HFF-Myc (cell line): ENCODE measurements at places on chromosomes 4 and X.

DNA sequence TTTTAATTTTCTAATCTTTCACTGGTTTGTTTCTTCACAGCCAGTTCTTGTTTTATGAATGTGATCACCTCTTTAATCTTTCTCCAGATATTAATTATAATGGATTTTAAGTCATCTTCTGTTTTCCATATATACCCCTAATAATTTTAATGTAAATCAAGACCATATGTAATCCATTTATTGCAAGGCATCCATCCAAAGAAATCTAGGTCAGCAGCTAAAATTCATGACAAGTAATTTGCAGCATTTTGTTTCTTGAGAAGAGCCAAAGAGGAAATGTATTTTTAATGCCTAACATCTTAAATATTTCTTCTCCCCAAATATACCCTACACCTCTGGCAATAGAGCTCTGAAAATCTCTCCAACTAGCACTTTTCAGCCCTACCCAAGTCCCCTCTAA, 81.1 kb downstream of the SUPT20HL2 start:
- DNase-seq = no peak

DNA sequence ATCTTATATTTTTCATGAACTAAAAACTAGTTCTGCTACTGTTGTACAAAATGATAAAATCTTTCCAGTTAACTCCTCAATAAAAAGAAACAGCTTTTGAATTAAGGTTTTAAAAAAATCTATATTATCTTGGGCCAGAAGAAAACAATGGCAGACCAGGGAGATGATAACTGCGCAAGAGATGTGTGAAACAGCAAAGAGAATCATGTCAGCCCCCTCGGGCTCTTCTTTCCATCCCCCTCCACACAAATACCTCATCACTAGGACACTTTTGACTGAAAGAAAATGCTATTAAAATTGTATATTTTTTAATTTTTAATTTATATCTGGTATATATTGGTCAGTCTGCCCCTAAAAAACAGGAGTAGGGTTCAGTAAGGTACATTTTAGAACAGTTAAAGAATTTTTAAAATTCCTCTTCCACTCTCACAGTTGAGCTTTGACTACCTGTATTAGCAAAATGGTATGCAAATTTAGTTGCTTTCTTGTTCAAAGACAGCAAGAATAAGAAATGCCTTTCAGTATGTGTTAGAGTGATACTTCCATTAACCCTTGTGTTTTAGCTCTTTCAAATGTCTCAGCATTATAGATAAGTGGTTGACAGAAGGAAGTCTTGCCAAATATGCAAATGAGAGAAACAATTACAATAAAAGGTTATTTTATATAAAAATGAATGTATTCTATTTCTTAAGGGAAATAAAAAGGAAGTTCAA, 36.4 kb upstream of the LCORL start:
- DNase-seq = no peak

- no peak for DNase-seq
Measured at GRCh38 chrX:10819973-10820372, 199.6 kb upstream of the MID1 start.

DNA sequence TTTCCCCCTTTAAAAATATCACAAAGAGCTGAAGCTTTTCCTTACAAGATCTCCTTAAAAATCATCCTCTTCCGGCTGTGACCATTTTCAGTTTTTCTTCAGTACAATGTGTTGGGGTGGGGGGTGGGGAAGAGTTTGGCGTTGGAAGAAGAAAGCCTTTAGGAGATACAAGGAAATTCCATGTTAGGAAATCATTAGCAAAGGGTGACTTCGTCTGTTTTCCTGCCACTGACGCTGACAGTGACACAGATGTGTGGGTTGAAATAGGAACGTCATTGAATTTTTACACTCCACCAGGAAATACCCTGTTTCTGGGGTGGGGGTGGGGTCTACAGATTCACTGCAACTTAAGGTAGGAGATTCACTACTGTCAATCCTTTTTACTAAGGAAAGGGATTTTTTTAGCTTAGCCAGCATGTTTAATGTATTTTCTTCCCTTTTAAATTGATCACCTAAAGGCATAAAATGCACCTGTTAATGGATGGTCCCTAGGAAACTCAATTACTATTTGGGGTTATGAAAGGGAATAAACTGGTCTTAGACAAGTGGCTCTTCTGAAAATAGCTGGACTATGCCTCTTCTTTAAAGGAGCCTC, 3.9 kb downstream of the MAMLD1 start:
- DNase-seq = no peak

- no peak for DNase-seq
Measured at GRCh38 chrX:1185561-1185960, 26.9 kb downstream of the CRLF2 start.

- no peak for DNase-seq
Measured at GRCh38 chr4:116925900-116926457, 159.4 kb downstream of the TRAM1L1 start.

DNA sequence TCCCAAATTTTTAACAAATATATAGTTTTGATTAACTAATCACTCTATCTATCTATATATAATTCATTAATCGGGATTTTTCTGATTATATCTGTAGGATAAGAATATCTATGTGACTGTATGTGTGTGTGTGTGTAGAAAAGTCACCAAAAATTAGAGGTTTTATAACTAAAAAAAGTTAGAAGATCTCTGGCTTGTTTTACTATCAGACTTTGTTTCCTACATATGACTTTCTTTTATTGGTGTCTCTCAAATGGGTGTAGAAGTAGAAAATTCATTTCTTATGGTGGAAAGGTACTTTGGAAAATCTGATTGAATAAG, 26.7 kb upstream of the TMPRSS11D start:
- DNase-seq = no peak

GRCh38 chrX:113522814-113523213, 682.2 kb upstream of the AMOT start:
- DNase-seq = no peak

DNA sequence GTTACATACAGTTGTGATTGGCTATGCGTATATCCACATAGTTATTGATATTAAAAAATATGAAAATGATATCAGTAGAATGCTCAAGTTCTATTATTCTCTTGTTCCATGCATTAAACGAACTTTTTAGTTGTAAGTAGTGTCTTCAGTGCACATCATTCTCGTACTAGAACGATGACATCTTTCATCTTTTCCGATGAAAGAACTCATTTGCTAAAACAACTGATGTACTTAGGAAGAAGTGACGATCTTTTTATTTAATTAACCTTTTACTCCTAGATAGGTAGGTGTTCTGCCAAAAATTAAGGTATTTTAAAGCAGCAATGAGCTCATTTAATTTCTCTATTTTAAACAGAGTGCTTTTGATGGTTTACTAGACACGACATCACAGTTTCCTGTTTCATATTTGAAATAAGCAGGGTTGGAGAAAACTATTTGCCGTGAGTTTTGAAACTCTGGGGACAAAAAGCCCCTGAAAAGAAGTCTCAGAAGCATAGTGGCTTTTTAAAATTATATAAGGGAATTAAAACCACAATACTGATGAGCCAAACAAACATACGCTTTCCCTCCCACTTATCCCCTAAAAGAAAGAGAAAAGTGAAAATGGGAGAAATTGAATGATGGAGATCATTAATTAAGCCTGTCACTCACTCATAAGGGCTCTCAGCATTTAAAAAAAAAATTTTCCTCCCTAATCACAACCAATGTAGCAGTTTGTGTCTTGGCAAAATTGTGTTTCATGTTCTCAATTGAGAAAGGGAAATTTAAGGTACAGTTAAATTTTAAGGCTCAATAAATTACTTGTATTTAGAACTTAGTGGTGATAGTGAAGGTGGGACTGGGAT, 25.6 kb downstream of the SPRY1 start:
- no peak for DNase-seq

- no peak for DNase-seq
Measured at GRCh38 chrX:23483396-23483795, 148.7 kb downstream of the PTCHD1 start.

- no peak for DNase-seq
Measured at GRCh38 chr4:15890246-15890829, 48.2 kb downstream of the FGFBP1 start.

DNA sequence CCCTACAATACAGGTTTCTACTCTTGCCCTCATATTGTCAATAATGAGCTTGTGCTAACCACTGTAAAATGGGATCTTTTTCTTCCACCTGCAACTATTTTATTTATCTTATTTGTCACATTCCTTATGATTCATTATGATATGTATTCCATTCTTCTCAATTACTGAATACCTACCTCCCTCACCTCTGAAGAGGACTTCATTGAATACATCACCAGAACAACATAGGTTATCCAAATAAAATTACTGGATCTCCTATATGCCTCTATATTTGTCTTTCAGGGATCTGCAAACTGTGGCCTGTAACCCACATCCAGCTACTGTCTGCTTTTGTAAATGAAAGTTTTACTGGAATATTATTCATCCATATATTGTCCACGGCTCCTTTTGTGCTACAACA, 41.3 kb downstream of the STPG2 start:
- no peak for DNase-seq

- DNase-seq = no peak
Measured at GRCh38 chr4:112647785-112648184, 10.8 kb downstream of the LARP7 start.
